PC-3 (cell line): ENCODE measurements at places on chromosomes 2 and 18.

GRCh38 chr2:190180313-190181122, 118.0 kb upstream of the MSTN start:
- DNase-seq = no peak

GRCh38 chr18:7682321-7682720, 115.2 kb downstream of the PTPRM start:
- no peak for DNase-seq

- no peak for DNase-seq
Measured at GRCh38 chr2:100964222-100964621, 37.9 kb upstream of the RPL31 start.

- DNase-seq = no peak
Measured at GRCh38 chr18:42414756-42415454, 459.9 kb downstream of the PIK3C3 start.

GRCh38 chr2:160144280-160144990, 55.6 kb downstream of the ITGB6 start:
- DNase-seq = no peak

GRCh38 chr2:234997389-234997788, 45.6 kb downstream of the SH3BP4 start:
- no peak for DNase-seq

- no peak for DNase-seq
Measured at GRCh38 chr2:125584732-125585131, 1071.2 kb upstream of the GYPC start.
